Stimulated activated CD8-positive, alpha-beta memory T cell treated with anti-CD3 and anti-CD28 coated beads, Interleukin-4, amount 100 ng/mL, for 4 hours (primary cell): ENCODE measurements at places on chromosomes 2 and 18.

DNA sequence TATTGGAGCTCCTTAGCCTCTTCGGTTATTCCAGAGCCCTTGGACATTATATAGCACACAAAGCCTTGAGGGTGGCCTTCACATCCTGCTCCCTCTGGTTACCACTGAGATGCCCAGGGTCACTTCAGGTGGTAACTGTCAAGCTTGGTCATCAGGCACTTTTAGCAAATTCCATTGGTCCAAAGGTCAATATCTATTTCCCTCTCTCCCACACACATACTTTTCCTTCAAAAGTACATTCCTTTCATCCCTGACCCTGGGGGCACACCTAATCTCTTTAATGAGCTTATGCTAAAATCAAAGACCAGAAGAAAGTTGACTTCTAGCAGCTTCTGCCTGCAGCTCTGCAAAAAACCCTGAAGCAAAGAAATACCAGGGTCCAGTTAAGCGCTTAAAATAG, 172.0 kb upstream of the NRP2 start:
- DNase-seq: no peak

GRCh38 chr2:34104601-34105000, 505.5 kb upstream of the FAM98A start:
- no peak for DNase-seq

- DNase-seq: no peak
Observed at GRCh38 chr2:120258196-120258595, 5.5 kb downstream of the RALB start.

GRCh38 chr18:75048776-75049454, 160.0 kb downstream of the PTGR3 start:
- no peak for DNase-seq

DNA sequence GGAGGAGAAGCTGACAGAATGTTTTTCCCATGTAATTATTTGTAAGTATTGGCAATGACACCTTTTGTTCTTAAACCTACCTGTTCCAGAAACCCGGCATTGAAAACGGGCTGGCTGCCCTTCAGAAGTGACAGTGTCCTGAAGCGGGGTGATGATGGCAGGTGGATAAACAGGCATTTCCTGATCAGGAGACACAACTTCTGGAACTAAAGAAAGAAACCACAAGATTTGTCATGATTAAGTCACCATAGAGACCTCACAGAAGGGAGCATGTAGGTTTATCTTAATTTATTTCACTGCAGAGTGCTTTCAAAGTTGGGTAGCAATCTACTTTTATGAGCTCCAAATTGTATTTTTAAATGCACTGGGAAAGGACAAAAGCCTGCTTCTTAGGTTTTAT, 43.1 kb downstream of the TTN start:
- no peak for DNase-seq

DNA sequence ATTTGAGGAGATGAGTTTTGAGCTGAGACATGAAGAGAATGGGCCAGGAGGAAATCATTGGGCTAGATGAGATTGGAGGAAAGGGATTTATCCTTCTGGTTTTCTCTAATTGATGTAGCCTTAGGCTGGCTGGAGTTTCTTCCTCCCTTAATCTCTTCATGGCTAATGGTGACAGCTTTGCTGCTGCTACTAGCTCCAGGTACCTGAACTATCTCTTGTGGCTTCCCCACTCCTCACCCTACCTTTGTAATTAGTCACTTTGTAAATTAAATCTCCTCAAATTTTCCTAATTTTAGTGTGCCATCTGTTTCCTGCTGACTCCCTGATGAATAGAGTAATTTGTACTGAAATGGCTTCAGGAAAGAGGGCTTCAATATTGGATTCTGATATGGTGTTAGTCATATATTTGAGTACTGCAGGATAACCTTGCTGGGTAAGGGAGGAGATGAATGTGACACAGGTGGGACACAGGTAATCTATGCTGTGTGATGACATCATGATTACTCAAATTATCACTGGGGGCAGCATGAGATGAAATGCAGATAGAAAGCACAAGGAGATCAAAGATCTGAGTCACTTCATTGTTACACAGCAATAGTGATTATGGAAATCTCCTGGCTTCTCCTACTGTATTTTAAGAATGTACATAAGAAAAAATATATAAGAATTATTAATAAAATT, 1134.1 kb upstream of the DDX18 start:
- DNase-seq: no peak

DNA sequence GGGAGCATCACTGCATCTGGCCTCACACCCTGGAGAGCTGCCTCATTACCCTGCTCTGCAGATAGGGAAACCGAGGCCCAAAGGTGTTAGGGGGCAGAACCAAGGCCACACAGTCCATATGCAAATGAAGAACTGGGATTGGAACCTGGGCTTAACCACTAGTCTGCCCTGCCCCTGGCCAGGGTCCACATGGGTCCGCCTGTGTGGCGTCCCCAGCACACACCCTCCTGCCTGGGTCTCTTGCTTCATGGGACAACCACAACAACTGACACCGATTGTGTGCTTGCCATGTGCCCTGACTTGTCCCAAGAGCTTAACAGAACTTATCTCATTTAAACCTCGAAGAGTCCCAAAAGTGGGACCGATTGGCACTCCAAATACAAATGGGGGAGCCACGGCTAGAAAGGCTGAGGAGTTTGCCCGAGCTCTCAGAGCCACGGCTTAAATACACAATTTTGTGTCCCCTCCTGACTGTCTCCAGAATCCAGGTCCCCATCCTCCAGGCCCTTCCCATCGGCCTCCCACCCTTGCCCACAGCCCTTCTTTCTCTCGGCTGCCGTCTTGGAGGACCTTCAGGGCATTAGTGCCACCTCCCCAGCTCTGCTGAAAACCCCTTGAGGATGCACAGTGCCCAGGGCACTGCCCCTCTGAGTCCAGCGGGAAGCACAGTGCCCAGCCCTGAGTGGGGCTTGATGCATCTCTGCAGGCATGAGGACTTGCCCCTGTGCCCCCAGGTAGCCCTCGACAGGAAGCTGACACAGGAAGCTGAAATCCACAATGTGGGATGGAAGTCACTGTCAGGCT, 5.8 kb upstream of the DUSP2 start:
- DNase-seq: no peak

DNA sequence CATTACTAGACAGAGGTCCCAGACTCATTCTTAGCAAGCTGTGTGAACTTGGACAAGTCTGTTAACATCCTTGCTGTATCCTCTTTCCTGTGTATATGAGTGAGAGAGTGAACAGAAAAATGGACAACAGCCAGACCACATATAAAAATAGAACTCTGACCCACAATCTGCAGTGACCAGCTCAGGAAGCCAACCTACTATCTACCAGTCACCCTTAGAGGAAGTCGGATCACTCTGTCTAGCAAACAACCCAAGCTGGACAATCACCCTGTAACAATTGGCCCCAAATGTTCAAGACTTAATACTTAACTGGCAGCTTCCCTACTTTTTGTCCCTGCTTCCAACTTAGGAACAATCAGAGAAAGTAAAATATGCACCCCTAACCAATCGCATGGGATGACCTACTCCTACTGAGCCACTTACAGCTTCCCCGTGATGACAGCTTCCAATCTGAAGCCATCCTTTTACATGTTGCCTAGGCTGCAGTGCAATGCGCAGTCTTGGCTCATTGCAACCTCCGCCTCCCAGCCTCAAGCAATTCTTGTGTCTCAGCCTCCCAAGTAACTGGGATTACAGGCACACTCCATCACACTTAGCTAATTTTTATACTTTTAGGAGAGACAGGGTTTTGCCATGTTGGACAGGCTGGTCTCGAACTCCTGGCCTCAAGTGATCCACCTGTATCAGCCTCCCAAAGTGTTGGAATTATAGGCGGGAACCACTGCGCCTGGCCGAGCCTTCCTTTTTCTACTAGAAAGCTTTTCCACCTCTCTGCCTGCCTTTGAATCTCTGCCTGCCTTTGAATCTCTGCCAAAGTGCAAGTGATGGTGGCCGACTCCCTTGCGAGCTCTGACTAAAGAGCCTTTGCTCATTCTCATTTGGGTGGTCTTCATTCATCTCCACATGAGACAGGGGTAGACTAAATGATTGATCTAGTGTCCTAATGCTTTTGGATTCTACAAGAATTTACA, 158.3 kb upstream of the NDUFV2 start:
- no peak for DNase-seq
